Activated CD4-positive, alpha-beta memory T cell treated with anti-CD3 and anti-CD28 coated beads, Interleukin-2, amount 10 ng/mL, durations not matched to agents 7 days and 5 days (primary cell): ENCODE measurements at places on chromosomes 4 and X. TPM values are rescaled to one million over a fixed set of nuclear protein-coding genes. Genes with fewer than 3 reads are reported as not detected.

MAGEA12 gene
- total RNA-seq = not detected

MAGEB1 gene
- not detected for total RNA-seq

LEF1 gene
- total RNA-seq = 67.4 TPM

UGT2B15 gene
- not detected for total RNA-seq

DUX4 gene
- not detected for total RNA-seq

MAGED4 gene
- 1.2 TPM for total RNA-seq

SCML1 gene
- 0.50 TPM for total RNA-seq

AFF2 gene
- total RNA-seq = 0.13 TPM

PAGE1 gene
- not detected for total RNA-seq

USP17L26 gene
- total RNA-seq = not detected

GRCh38 chr4:37797374-37797773 lies 29.1 kb upstream of the PGM2 start:
- no peak for DNase-seq
- no peaks in the 10 kb centered on the region for H3K36me3 ChIP-seq
- H3K4me3 ChIP-seq = no peak overlapping the region
- no peak overlapping the region for H3K27ac ChIP-seq

DNA sequence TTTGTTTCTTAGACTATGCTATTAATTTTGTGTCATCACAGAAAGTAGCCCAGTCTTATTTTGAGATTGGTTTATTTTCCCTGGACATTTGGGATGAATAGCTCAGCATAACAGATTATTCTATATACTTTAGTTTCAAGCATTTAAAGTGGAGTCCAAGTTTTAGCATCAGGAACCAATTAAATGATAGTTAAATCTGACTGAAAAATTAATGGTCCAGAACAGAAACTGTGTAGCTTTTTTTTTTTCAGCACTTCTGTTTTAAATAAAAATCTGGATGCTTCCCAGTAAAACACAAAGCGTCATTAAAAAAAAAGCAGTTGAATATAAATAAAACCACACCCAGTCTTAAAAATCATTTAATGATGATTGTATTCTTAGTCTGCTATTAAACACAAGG lies 59.4 kb upstream of the PITX2 start:
- H3K4me1 ChIP-seq = no peaks in the 10 kb centered on the region
- no peaks in the 10 kb centered on the region for H3K27me3 ChIP-seq
- DNase-seq = no peak
- H3K4me3 ChIP-seq = no peak overlapping the region

DNA sequence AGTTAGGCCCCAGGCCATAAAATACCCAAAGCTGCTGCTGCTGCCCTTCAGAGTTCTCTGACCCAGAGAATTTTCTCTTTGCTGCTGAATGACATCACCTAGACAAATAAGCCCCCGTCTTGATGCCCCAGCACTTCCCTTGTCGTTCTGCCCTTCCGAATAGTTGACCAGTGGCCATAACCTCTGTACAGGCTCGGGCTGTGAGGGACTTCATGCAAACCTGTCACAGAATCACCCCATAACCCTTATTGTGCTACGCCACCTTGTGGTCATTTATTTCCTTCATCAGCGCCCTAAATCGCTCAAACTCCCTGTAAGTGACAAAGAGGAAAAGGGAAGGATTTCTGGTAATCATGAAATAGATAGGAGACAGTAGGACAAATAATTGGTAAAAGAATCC lies 18.8 kb downstream of the SPACA5 start:
- H3K27ac ChIP-seq = no peak overlapping the region
- peaks cover 11% of the 10 kb centered on the region for H3K4me1 ChIP-seq
- H3K27me3 ChIP-seq = peaks cover 2% of the 10 kb centered on the region
- peak; percentile 32 for DNase-seq
- no peak overlapping the region for H3K4me3 ChIP-seq

GRCh38 chr4:13126976-13127910 lies 356.9 kb downstream of the RAB28 start:
- H3K4me3 ChIP-seq = no peak overlapping the region
- no peak overlapping the region for H3K27ac ChIP-seq
- no peaks in the 10 kb centered on the region for H3K27me3 ChIP-seq
- no peaks in the 10 kb centered on the region for H3K4me1 ChIP-seq

DNA sequence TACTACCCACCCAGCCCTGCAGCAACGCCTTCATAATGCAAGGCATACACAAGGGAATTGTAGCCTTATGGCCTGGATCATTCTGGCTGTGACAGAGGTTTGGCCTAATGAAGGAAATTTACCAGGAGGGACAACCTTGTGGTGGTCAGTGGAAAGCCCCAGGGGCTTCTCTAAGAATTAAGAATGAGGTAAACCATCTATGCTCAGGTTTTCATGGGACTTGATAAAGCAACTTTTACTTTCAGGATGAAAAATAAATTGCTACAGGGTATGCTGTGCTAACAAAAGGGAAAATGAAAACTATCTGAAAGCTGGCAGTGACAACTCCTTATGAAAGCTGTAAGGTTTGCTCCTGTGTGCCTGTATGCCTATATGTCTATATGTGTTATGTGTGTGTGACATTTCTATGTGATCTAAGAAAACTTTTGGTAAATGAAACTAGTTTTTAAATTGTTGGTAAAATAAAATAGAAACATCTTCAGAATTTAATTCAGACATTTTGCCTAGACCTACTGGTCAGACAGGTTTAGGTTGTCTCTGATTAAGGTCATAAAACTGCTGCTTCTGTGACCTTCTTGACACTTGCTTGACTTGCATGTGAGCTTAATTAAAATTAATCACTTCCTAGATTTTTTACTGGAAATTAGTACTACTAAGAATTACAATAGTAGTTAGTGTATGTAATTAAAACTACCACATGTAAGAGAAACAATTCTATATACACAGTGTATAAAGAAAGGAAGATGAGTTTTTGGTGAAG lies 19.9 kb upstream of the TXK start:
- H3K4me1 ChIP-seq = peaks cover 2% of the 10 kb centered on the region
- H3K27me3 ChIP-seq = no peaks in the 10 kb centered on the region
- H3K4me3 ChIP-seq = no peak overlapping the region
- no peak for DNase-seq

DNA sequence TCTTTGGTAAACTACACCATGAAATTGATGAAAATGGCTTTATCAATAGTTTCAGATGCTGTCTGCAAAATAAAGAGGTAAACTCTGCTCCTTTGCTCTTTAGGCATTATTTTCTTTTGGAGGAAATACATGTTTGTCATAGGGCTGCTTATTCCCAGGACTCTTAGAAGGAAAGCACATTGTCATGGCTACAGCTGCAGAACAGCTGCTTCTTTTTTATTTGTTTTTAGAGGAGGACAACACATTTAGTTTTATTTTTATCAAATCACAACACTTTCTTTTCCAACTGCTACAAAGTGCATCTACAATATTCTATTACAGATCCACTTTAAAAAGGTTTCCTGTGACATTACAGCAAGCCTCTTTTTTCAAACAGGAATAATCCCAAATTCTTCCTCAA lies 12.7 kb upstream of the HPF1 start:
- no peaks in the 10 kb centered on the region for H3K36me3 ChIP-seq
- H3K27ac ChIP-seq = no peak overlapping the region
- no peak overlapping the region for H3K4me3 ChIP-seq
- no peak for DNase-seq
- H3K4me1 ChIP-seq = peaks cover 6% of the 10 kb centered on the region
